ENCODE measurements at places on chromosomes 6 and 20.

GRCh38 chr6:15739867-15740266 lies 77.0 kb upstream of the DTNBP1 start:
- DNase-seq = no peak

DNA sequence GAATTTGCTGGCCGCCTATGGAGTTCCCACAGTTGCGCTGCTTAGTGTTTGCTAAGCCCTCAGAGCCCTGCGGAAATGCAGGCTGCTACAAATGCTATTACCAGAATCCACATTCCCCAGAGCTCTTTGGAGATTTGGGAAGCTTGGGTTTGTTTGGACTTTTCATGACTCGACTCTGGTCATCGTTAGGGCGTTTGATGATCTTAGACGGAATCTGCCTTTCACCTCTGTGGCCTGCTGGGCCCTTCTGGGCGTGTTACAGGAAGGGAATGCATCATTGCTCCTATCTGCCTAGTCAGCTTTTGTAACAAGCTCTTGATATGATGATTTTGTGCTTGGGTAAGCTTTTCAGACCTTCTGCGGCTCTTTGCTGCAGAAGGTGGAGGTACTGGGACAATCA lies 50.8 kb downstream of the EYA2 start:
- DNase-seq = no peak

- DNase-seq = peak; percentile 91
Measured at GRCh38 chr20:44714701-44715498, at the start of gene CCN5. Gene CCN5 (plus strand): TSS chr20:44715369. CDS start chr20:44715391, 22 bp downstream.

DNA sequence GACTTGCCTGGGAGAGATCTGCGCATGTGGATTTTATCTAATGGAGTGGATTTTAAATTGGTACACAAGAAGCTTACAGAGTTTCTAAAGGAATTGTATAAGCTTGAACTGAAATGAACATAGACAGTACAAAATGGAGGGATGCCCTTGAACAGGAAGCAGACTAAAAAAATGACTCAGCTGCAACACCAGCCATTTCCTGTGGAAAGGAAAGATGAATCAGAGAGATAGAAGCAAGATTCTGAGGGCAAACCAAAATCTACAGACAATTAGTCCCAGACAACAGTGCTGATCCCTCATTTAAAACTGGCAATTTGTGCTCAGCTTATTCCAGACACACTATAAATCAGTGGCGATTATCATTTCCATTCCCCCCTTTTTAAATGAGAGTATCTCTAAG lies 114.6 kb upstream of the TCF21 start:
- peak; percentile 63 for DNase-seq

DNA sequence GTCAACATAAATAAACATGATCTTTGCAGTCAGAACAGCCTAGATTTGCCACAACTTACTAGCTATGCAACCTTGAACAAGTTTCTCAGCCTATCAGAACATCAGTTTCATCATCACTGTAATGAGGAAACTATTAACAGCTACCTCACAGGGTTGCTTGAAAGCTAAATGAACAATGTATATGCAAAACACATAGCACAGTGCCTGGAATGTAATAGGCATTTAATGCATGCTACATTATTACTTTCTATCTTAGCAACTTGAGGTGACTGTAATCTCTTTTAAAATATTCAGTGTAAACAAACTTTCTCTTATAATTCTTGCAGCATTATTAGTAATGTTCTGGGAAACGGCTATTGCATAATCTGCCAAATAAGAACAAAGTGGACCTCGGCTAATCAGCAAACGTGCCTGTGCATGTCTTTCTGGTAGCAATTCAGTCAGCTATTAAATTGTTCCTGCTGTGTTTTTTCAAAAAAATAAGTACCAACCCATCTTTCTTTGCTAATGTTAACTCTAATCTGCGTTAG lies 61.5 kb downstream of the SYNE1 start:
- DNase-seq = no peak

DNA sequence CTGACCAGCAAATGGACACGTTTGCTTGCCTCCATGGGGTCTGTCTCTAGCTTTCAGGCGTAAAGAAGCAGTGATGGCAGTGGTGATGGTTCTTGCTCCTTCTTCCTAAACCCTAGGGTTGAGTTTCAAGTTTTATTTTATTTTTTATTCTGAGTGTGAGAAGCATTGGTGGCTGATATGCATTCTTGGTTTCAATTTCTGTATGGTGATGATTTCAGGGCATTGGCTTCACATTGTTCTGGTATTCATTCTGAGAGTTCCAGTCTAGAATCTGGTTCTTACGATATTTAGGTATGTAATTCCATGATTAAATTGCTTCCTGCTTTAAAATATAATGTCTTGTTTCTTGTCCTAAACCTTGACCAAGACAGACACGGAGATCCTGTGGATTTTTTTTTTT lies 444.5 kb upstream of the IMPG1 start:
- DNase-seq = no peak

- DNase-seq = peak; percentile 88
Measured at GRCh38 chr6:128508588-128509296, 11.7 kb downstream of the PTPRK start.

GRCh38 chr6:145091586-145092142 lies 643.7 kb downstream of the EPM2A start:
- DNase-seq = no peak

DNA sequence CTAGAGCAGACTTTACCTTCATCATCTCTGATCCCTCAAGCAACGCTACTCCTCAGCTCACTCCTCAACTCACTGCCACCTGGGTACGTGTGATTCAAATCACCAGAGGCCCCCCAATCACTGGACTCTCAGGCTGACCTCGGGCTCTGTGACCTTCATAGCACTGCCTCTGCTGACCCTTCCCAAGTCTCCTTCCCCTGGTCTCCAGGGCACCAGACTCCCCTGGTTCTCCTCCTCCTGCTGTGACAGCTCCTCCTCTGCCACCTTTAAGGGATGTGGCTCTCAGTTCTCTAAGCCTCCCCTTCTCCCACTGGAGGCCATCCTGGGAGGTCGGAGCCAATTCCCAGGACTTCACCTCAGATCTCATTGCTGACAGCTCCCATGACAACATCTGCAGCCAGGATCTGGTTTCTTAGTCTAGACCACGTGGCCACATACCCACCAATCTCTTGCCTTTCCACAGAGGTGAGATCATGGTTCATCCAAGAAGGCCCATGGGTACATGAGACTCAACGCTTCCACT lies 90.4 kb downstream of the NFATC2 start:
- no peak for DNase-seq

DNA sequence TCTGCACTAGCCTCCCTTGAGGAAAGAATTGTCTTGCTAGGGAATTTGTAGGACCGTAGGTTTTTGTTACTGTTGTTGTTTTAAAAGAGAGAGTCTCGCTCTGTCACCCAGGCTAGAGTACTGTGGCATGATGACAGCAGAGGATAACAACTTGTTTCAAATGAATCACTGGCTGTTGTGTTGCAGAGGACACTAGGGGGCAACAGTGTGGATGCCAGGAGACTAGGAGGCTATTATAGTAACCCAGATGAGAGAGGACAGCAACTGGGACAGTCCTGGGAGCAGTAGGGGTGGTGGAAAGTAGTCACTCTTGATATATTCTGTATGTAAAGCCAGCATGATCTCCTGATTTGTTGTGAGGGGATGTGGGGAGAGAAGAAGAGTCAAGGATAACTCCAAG lies 41.8 kb upstream of the LAMA4 start:
- DNase-seq = peak; percentile 60

DNA sequence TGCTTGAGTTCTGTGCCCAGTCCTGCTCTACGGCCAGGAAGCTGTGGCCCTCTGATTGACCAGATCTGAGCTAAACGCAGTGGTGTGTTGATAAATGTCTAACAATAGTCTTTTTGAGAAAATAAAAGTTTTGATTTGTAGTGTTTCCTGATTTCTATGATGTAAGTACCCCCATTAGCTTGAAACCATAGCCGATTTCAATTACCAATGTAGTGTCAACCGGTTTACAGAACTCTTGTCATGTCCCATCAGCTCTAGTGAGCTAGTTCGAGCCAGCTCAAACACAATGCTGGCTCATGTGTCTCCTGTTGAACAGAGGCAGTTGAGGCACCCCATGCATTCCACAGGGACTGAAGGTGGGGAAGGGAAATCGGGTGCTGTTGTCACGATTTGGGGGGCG lies 56.7 kb upstream of the ZMYND8 start:
- no peak for DNase-seq

GRCh38 chr20:60052322-60052721 lies 94.1 kb downstream of the CDH26 start:
- DNase-seq = no peak

GRCh38 chr6:52512199-52512598 lies 64.7 kb downstream of the TRAM2 start:
- no peak for DNase-seq

- no peak for DNase-seq
Measured at GRCh38 chr6:27768556-27768955, 143.6 kb downstream of the OR2B2 start.

- no peak for DNase-seq
Measured at GRCh38 chr6:46931416-46931815, 9.7 kb upstream of the ADGRF5 start.

GRCh38 chr20:9136114-9136513 lies 67.2 kb downstream of the PLCB4 start:
- DNase-seq = no peak

DNA sequence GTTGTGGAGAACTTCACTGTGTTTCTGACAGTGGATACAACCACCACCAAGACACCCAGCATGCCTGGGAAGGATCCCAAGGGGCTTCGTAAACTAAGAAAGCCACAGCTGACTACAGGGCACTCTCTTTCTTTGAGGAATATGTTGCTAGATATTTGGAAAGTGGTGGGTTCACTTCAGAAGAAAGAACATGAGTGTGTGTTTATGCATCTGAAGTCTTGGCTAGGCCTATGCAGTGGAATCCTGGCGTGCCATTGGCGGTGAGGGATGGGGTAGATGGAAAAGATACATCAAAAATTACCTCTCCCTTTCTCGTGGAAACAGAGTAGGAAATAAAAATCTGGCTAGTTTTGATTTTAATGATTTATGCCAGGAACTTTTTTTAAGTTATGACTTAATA lies 187.7 kb downstream of the PDE7B start:
- no peak for DNase-seq

DNA sequence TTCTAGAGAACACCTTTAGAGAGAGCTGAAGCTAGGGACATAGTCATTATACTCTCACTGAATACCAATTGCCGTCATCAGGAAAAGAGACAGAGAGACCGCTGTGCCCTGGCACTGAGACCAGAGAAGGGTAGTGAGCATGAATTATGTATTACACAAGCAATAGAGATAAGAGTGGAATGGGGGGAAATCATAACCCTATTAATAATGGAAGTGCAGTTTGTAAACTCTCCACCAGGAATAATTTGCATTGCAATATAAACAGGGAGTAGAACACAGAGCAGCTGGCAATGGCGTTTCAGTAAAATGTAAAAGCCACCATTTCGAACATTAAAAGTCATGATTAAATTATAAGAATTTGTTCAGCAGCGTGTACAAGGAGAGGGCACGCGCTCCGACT lies 244.5 kb downstream of the MAFB start:
- DNase-seq = no peak

Measured in cardiac muscle cell (in vitro differentiated cells and primary cell).